ENCODE measurements at places on chromosomes 13 and 19.
A peak's percentile ranks its signal among the peaks of the same experiment; 100 is the strongest.

GRCh38 chr19:6712231-6712630 is 8.2 kb downstream of the C3 start:
- DNase-seq: no peak

- peak; percentile 45 for DNase-seq
These were observed 193.6 kb downstream of the COL4A1 start for GRCh38 chr13:110113284-110113764.

GRCh38 chr19:12784871-12785430 is 6.3 kb upstream of the JUNB start:
- DNase-seq: peak; percentile 57

- DNase-seq: no peak
These were observed 123.1 kb downstream of the CDK8 start for GRCh38 chr13:26377038-26377437.

- DNase-seq: no peak
These were observed 10.5 kb downstream of the NAXD start for GRCh38 chr13:110625771-110626321.

- DNase-seq: no peak
These were observed 47.5 kb downstream of the ATP11A start for GRCh38 chr13:112737294-112737693.

- DNase-seq: no peak
These were observed 1917.4 kb downstream of the OLFM4 start for GRCh38 chr13:54945973-54946372.

GRCh38 chr19:38815059-38816001 is 2.6 kb upstream of the LGALS4 start:
- no peak for DNase-seq

- DNase-seq: no peak
These were observed 1.1 kb upstream of the ITM2B start for GRCh38 chr13:48231933-48232332.

DNA sequence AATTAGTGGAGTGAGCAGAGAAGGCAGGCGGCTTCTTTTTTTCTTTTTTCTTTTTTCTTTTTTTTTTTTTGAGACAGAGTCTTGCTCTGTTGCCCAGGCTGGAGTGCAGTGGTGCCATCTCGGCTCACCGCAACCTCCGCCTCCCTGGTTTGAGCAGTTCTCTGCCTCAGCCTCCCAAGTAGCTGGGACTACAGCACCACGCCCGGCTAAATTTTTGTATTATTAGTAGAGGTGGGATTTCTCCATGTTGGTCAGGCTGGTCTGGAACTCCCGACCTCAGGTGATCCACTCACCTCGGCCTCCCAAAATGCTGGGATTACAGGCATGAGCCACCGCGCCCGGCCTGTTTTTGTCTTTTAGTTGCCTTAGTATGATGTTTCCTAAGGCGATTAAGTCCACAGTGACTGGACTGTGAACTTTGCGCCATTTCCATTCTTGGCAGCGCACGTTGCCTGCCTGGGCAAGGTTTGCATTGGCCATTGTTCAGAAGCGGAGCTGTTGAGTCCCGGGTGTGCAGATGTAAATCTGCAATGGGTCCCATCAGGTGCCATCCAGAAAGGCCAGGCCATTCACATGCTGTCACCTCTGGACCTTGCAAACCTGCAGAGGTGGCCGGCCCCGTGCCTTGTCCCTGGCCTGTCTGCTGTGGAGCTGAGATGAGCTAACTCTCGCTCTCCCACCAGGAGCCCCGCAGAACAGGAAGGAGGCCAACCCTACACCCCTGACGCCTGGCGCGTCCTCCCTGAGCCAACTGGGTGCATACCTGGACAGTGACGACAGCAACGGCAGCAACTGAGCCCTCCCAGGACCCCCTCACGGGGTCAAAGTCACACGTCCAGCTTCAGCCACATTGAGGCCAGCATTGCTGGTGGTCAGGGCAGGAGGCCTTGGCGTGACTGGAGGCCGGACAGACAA is 10.9 kb upstream of the SHD start:
- no peak for DNase-seq

DNA sequence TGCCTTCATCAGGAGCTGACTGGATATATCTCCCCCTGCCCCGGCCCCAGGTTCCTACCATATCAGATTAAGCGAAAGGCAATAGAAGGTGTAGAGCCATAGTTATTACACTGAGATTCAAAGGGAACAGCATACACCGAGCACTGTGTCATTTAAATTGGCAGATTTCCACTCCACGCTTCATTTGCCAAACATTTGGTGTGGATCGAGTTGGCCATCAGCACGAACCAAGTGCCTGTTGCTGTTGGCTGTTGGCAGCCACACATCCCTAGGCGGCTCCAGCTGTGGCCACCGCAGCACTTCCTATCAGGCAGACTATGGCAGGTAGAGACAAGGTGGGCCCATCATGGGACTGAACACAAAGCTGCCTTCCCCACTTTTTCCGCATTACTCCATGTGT is 115.8 kb downstream of the CCNA1 start:
- DNase-seq: no peak

DNA sequence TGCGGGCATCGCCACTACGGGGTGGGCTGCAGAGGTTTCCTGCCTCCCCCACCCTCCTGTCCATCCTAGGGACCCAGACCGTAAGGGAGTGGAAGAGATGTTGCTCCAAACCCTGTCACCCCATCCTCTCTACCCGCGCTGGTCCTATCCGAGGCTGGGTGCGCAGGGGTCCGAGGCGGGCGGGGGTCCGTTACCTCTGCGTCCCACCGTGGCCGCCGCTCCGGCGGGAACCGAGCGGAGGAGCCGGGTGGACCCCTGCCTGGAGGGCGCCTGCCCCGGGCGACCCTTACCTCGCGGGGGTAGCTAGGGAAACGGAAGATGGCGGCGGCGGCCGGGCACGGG is at the start of gene DGKH:
Gene DGKH, plus strand, starts transcription at position 307 of the 342 bp plus-strand sequence. CDS start 126 bp downstream, outside the sequence.
- no peak for DNase-seq

GRCh38 chr19:4707956-4708650 is 15.5 kb downstream of the DPP9 start:
- DNase-seq: no peak

GRCh38 chr13:113978741-113979481 is 5.0 kb upstream of the C13orf46 start:
- DNase-seq: no peak

- no peak for DNase-seq
These were observed 666.6 kb downstream of the SLITRK1 start for GRCh38 chr13:83215627-83216026.

DNA sequence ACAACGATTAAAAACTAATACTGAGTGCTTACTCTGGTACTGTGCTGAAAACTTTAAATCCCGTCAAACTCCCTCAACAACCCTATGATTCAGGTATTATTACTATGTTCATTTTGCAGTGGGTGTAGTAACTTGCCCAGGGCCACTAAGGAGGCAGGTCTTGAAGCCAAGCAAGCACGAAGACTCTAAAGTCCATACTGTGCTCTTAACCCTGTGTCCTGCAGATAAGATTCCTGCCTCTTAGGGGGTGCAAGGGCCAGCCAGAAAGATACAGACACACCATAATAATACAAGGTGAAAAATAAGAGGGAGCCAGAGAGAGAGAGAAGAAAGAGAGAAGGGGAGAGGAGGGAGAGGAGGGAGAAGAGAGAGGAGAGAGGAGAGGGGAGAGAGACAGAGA is 95.5 kb downstream of the CDADC1 start:
- no peak for DNase-seq

- DNase-seq: no peak
These were observed 29.9 kb downstream of the CAPN12 start for GRCh38 chr19:38714354-38714778.

DNA sequence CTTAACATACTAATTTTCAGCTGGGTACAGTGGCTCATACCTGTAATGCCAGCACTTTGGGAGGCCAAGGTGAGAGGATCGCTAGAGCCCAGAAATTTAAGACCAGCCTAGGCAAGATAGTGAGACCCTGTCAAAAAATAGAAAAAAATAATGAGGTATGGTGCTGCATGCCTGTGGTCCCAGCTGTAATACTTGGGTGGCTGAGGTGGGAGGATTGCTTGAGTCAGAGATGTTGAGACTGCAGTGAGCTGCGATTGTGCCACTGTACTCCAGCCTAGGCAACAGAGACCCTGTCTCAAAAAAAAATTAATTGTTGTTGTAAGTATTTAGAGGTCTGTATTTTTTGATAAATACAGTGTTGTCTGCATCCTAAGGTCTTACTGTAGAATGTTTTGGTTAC is 66.8 kb downstream of the FNDC3A start:
- DNase-seq: no peak

GRCh38 chr19:42091742-42092141 is 15.8 kb downstream of the ZNF574 start:
- no peak for DNase-seq

GRCh38 chr13:26010487-26011207 is 41.2 kb downstream of the SHISA2 start:
- no peak for DNase-seq

DNA sequence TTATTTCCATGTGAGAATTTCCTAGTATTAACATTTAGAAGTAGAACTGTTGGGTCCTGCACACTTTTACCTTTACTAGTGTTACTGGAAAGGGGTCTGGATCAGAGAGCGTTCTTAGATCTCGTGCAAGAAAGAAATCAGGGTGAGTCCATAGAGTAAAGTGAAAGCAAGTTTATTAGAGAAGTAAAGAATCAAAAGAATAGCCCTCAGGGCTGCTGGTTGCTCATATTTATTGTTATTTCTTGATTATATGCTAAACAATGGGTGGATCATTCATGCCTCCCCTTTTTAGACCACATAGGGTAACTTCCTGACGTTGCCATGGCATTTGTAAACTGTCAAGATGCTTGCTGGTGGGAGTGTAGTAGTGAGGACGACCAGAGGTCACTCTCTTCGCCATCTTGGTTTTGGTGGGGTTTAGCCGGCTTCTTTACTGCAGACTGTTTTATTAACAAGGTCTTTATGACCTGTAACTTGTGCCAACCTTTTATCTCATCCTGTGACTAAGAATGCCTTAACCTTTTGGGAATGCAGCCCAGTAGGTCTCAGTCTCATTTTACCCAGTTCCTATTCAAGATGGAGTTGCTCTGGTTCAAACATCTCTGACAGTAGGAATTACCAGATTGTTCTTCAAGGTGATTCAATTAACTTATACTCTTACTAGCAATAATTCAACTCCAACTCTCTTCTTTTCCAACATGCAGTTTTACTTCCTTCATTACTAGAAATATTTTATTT is 27.4 kb downstream of the NDFIP2 start:
- DNase-seq: no peak

DNA sequence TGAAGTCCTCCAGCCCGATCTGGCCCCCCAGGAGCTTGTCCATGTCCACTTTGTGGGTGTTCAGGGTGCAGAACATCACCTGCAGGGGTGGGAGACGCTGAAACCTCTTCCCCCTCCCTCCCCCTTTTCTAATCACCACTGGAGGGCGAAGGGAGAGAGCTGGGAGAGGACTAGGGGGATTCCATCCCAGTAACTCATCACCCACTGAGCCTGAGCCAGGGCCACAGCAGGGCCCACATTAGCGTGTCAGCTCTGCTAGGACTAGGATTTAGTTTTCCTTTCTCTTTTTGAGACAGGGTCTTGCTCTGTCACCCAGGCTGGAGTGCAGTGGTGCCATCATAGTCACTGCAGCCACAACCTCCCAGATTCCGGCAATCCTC is 5.5 kb upstream of the PTGER1 start:
- no peak for DNase-seq

- no peak for DNase-seq
These were observed 32.1 kb downstream of the CYP2B6 start for GRCh38 chr19:41023193-41023592.

- DNase-seq: no peak
These were observed 63.4 kb downstream of the SLAIN1 start for GRCh38 chr13:77760893-77761292.

DNA sequence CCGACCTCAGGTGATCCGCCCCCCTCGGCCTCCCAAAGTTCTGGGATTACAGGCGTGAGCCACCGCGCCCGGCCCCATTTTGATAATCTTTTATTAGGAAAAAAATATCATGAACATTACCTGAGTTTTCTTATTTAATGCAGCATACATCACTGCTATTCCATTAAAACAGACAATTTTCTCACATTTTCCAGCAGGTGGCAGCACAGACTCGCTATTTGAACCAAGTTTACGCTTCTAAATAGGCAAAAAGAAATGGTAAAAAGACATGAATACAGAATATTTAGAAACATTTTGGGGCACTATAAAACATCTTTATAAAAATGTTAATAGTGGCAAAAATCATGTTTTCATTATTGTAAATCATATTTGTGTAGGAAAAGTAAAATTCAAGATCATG is 903.1 kb downstream of the SLITRK6 start:
- no peak for DNase-seq

DNA sequence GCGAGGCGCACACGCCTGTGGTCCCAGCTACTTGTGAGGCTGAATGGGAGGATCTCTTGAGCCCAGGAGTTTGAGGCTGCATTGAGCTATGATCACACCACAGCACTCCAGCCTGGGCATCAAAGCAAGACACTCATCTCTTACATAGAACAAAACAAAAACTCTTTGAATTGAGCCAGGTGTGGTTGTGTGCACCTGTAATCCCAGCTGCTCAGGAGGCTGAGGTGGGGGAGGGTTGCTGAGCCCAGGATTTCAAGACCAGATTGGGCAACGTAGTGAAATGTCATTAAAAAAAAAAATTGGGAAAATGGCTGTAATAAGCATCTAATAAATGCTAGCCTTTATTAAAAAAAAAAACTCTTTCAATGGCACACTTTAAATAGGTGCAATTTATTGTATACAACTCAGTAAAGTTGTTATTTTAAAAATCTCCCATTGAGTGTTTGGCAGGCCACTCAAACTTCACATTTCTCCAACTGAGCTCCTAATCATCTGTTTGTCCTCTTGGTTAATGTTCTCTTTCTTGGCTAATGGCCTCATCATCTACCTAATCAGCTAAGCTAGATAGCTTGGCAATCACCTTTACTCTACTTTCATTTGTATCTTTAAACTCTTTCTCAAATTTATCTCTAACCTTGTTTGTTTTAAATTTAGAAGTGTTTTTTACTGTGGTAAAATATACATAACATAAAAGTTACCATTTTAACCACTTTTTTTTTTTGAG is 28.1 kb upstream of the HMGB1 start:
- no peak for DNase-seq

- no peak for DNase-seq
These were observed 476.7 kb downstream of the RFC3 start for GRCh38 chr13:34294483-34295129.

- peak; percentile 89 for DNase-seq
These were observed 43.0 kb upstream of the C13orf42 start for GRCh38 chr13:51154029-51154555.

- no peak for DNase-seq
These were observed 140.0 kb downstream of the SIPA1L3 start for GRCh38 chr19:38047049-38047438.

DNA sequence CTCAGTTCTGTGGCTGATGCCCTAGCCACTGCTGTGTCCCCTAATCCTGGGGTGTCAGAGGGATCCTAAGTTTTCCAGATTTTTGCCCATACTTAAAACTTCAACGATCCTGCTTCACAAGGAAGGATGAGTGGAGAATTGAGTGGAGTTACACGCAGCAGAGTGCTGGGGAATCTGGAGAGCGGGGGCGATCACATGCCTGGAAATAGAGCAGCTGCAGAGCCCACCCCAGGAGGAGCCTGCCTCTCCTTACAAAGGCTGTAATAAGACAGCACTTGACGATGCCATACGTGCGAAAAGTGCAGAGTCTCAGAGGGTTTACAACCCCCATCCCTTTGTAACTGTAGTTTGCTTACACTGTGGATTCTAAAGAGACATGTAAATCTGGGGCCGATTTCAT is 40.6 kb downstream of the SUGP2 start:
- DNase-seq: no peak

Measured in CD14-positive monocyte (primary cell).